ENCODE measurements at places on chromosomes 1 and 21.

DNA sequence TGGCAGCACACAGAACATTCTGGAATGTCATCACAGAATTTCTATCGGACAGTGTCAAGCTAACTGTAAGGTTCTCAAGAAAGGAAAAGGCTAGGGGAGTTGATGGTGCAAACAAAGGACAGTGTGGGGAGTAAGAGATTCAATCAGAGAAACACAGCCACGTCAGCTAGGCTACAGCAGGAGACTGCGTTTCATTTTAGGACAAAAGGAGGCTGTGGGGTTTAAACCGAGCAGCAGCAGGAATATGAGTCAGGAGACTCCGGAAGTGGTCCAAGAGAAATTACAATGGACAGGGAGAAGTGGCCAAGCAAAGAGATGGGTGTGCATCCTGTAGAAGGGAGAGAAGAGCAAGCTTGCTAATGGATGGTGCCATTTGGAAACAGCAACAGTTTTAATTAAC, 37.4 kb upstream of the C1orf198 start:
- no peak for DNase-seq

DNA sequence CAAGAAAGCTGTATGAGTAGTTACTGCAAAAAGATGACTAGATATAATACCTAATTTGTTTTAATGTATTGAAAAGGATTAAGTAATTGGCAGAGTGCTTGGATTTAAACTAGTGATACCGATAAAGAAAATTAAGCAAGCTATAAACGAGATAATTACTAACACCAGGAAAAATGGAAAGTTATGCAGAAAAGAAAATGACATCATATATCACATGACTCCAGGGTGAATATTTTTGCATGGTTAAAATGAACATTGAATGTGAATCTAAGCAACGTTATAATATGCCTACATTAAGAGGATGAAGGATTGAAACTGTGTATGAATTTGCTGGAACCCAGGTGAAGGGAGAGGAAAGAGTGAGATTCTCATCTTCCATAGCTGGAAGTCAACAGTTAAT, 644.4 kb downstream of the ADGRL2 start:
- no peak for DNase-seq

DNA sequence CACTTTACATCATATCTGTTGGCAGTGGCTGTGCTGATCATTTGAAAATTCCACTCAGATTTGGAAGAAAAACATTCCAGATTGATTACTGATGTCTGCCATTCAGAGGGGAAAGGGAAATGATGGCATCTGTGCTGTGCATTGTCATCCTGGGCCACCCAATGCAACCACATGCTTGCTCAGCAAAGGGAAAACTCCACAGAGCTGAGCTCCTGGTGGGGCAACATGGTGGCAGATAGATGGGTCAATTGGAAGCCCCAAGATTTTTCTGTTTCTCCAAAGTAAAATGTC, 11.8 kb downstream of the OXCT2 start:
- DNase-seq, result no peak

DNA sequence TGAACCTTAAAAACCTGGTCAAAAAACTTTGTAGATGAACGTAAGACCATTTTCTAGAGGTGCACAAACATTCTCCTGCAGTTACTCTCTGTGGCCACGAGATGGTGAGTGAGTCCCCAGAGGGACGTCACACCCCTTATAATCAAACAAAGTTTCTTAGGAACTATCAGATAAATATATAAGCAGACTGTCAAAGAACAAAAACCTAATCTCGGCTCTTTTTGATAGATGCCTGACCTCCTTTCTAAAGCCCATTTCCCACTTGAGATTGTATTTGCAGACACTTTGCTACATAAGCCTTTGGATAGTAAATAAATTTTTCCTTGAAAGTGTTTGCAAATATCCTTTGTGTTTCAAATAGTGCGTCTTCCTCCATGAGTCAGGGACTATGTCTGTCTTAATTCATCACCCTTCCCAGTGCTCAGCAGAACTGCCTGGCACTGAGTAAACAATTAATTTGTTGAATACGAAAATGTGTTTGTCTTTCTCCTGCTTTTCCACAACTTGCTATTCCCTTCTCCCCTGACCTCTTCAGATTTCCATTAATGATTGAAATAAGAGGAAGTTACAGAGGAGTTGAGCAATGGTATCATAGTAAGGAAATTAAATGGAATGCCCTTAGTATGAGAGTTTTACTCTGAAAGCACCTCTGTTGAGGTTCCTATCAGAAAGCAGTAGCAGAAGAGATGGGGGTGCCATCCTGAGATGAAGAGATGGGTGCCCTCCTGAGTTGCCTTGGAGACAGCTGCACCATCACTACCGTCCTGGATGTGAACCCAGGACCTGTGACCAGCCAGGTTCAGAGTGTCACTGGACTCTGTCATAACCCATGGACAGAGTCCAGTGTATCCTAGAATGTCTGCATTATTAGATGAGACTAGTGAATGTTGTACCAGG, 57.8 kb upstream of the RAVER2 start:
- DNase-seq, result peak; percentile 66

- DNase-seq, result peak; percentile 81
Measured at GRCh38 chr1:178532392-178532791, 19.5 kb downstream of the TEX35 start.

GRCh38 chr1:214281720-214282629, 1.0 kb downstream of the SMYD2 start:
- DNase-seq, result peak; percentile 85

DNA sequence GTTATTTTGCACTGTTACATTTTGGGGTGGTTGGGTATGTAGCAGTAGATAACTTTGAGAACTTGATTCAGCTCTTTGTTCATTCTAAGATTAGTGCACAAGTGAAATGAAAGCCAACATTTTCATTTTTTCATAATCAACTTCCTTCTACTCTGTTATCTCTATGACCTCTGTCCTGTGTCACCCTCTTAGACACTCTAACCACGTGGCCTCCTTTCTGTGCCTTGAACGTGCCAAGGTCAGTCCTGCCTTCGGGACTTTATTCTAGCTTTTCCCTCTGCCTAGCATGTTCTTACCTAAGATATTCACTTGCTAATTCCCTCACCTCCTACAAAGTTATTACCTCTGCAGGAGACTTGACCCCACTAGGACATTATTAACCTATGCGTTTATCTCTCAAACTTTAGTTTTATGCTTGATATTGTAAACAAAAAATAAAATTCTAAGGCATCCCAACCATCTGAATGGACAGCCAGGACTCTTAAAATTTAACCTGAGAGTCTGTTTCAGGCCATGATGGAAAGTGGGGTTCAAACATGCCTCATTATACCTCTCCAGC, 19.2 kb upstream of the EDEM3 start:
- no peak for DNase-seq
